Stimulated activated CD8-positive, alpha-beta memory T cell treated with anti-CD3 and anti-CD28 coated beads, Interleukin-2, amount 100 ng/mL, for 1 hour (primary cell): ENCODE measurements at places on chromosomes 1 and 21.

- no peak for DNase-seq
These were observed 33.2 kb upstream of the BSDC1 start for GRCh38 chr1:32427264-32427963.

- no peak for DNase-seq
These were observed 141.4 kb upstream of the ARHGEF16 start for GRCh38 chr1:3312898-3313575.

GRCh38 chr1:21724098-21724497 is 54.9 kb upstream of the RAP1GAP start:
- no peak for DNase-seq

DNA sequence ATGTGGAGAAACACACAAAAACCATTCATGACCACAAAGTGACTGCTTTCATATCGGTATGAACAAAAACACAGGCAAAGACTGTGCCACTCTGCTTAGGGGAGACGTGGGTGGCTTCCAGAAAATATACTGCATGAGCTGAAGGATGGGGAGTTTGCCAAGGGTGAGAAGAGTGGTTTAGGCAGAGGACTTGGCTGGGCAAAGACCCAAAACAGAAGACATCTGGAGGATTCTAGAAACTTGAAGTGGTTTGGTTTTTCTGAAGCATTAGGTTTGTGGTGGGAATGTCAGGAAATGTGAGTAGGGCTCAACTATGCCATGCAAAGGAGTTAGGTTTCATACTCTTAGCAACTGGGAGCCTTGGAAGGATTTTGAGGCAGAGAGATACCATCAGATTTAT is 26.6 kb upstream of the DNM3 start:
- DNase-seq = no peak
